ENCODE measurements at places on chromosomes 13 and 19. TPM values are rescaled to one million over a fixed set of nuclear protein-coding genes. Genes with fewer than 3 reads are reported as not detected.

The PCID2 gene
- 33.7 TPM for total RNA-seq

The ZNF563 gene
- total RNA-seq, result 5.1 TPM

The DMRTC2 gene
- not detected for total RNA-seq

- DNase-seq, result no peak
- H3K27me3 ChIP-seq, result no peaks in the 10 kb centered on the region
- H3K36me3 ChIP-seq, result no peaks in the 10 kb centered on the region
- H3K27ac ChIP-seq, result no peak overlapping the region
Observed at GRCh38 chr13:44664308-44664707, 88.2 kb upstream of the TSC22D1 start.

GRCh38 chr13:29541400-29541799, 54.1 kb downstream of the SLC7A1 start:
- H3K27me3 ChIP-seq, result no peaks in the 10 kb centered on the region
- DNase-seq, result no peak
- H3K27ac ChIP-seq, result no peak overlapping the region

GRCh38 chr13:110503979-110504499, 57.5 kb downstream of the RAB20 start:
- no peak overlapping the region for H3K4me3 ChIP-seq
- no peaks in the 10 kb centered on the region for H3K36me3 ChIP-seq
- no peak for DNase-seq
- H3K27ac ChIP-seq, result no peak overlapping the region
- no peaks in the 10 kb centered on the region for H3K27me3 ChIP-seq

- no peaks in the 10 kb centered on the region for H3K36me3 ChIP-seq
- no peaks in the 10 kb centered on the region for H3K4me1 ChIP-seq
- DNase-seq, result no peak
Observed at GRCh38 chr13:101123028-101123427, 293.3 kb downstream of the NALCN start.
